Heart left ventricle (tissue), 16 donors: ENCODE measurements at places on chromosomes 1 and 21. TPM values are rescaled to one million over a fixed set of nuclear protein-coding genes. Genes with fewer than 3 reads are reported as not detected.

Gene ACAP3
- total RNA-seq, result 28.7 TPM

Gene FAM110D
- total RNA-seq, result 3.2 TPM

Gene PGLYRP3
- not detected for total RNA-seq

Gene ATP1A4
- not detected for total RNA-seq

Gene GRHL3
- total RNA-seq, result not detected

Gene VWA1
- total RNA-seq, result 11.0 TPM

Gene KRTAP19-3
- total RNA-seq, result not detected

Gene GOLT1A
- not detected for total RNA-seq

Gene NUP133
- total RNA-seq, result 32.8 TPM

Gene TMEM125
- total RNA-seq, result not detected

Gene GPR61
- not detected for total RNA-seq

Gene SYNC
- 10.2 TPM for total RNA-seq

Gene SLC44A5
- 1.5 TPM for total RNA-seq

Gene RAVER2
- total RNA-seq, result 25.8 TPM

Gene FMO1
- total RNA-seq, result 0.58 TPM

Gene HRNR
- not detected for total RNA-seq

Gene HAX1
- 167 TPM for total RNA-seq

Gene LIN28A
- total RNA-seq, result not detected

Gene BRDT
- total RNA-seq, result not detected

Gene MARK1
- 17.6 TPM for total RNA-seq

Gene LRRC8C
- total RNA-seq, result 9.7 TPM

Gene OR2L2
- not detected for total RNA-seq

Gene SPRR5
- not detected for total RNA-seq

Gene TRIM46
- total RNA-seq, result not detected

Gene GORAB
- 8.6 TPM for total RNA-seq

Gene MYOG
- not detected for total RNA-seq

Gene NR0B2
- total RNA-seq, result 3.4 TPM

Gene KPRP
- not detected for total RNA-seq

Gene MCOLN3
- total RNA-seq, result 0.35 TPM

Gene AJAP1
- 0.07 TPM for total RNA-seq

Gene C1orf141
- not detected for total RNA-seq

Gene GPATCH3
- 11.2 TPM for total RNA-seq

Gene CACNA1E
- total RNA-seq, result 0.28 TPM

Gene NMNAT2
- 3.2 TPM for total RNA-seq

Gene CDCA8
- total RNA-seq, result not detected

Gene GRIK3
- total RNA-seq, result 0.06 TPM

Gene MAB21L3
- total RNA-seq, result not detected

Gene KCNA3
- total RNA-seq, result 1.6 TPM
